ENCODE measurements at places on chromosomes 11 and 22.

DNA sequence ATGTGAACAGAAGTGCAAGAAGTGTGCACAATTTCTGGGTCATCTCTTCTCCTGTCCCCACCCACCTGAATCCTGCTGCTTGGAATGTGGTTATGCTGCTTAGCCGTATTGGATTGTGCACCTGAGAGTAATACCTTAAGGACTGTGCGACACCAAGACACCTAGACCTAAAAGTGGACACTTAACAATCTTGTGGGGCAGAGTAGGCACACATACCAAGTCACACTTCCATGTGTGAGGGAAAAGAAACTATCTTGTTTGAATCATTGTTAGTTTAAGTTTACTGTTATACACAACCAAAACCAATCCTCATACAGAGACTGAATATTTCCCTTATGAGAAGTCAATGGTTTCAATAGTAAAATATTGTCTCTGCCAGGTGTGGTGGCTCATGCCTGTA lies 93.7 kb downstream of the CCDC83 start:
- DNase-seq, result no peak

DNA sequence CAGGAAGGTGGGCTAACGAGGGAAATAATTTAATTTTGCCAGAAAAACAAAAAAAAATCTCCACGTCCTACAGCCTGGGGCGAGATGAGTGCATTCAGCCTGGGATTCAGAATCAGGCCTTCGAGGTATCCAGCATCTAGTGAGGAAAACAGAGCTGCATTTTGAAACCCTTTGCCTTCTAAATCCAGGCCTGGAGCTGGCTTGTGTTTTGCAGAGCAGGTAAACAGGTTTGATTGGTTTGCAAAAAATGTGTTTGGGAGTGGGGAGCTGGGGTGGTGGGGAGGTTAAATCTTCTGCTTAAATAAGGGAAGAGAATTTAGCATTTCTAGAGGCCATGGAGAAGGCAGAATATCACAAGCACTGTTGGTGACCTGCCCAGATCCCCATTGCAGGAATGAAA lies 29.7 kb upstream of the RASD2 start:
- DNase-seq, result no peak

- DNase-seq, result no peak
These were observed 149.6 kb downstream of the C11orf91 start for GRCh38 chr11:33551051-33551450.

GRCh38 chr11:10696468-10697322 lies 3.1 kb upstream of the IRAG1 start:
- DNase-seq, result no peak

DNA sequence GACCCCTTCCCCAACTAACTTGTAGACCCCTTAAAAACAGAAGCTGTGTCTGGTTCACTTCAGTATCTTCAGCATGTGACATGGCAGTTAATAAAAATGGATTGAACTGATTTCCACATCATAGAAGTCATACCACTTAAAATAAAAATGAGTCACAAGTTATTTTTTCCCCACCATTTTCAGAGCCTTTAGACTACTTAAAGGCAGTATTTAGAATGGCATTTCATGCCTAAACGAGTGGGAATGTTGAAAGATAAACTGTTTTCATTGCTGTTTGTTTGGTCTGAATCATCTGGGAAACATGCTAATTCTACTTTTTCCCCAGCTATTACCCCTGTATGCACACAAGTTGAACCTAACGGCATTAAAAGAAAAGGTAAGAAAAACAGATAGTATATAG lies 324.0 kb downstream of the RAB38 start:
- DNase-seq, result no peak

DNA sequence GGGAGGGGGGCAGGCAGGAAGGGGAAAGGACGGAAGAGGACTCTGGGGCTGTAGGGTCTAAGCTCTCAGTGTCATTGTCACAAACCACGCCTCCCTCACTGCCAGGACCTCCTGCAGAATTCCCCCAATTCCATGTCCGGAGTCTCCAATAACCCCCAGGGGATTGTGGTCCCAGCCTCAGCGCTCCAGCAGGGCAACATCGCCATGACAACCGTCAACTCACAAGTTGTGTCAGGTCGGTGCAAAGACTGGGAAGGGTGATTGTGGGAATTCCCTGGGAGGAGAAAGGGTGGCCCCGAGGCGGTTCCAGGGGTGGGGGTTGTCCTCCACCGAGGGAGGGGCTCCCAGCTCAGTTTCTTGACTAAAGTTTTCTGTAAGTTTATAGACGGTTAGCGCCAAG lies 86.0 kb downstream of the FEZ1 start:
- no peak for DNase-seq

- no peak for DNase-seq
These were observed 10.0 kb upstream of the ASCC2 start for GRCh38 chr22:29848111-29848510.

All from immature natural killer cell (primary cell).